ENCODE measurements at places on chromosomes 13 and 19.

GRCh38 chr19:34350161-34350561 is 14.8 kb upstream of the GPI start:
- DNase-seq: no peak

- no peak for DNase-seq
Observed at GRCh38 chr19:5801796-5802619, 2.9 kb upstream of the NRTN start.

GRCh38 chr19:55376241-55376933 is at the start of gene TMEM190:
Gene TMEM190, plus strand, starts transcription at chr19:55376826. Its CDS starts 28 bp downstream, at chr19:55376854.
- DNase-seq: no peak

- DNase-seq: no peak
Observed at GRCh38 chr13:79837741-79838450, 356.9 kb downstream of the NDFIP2 start.

DNA sequence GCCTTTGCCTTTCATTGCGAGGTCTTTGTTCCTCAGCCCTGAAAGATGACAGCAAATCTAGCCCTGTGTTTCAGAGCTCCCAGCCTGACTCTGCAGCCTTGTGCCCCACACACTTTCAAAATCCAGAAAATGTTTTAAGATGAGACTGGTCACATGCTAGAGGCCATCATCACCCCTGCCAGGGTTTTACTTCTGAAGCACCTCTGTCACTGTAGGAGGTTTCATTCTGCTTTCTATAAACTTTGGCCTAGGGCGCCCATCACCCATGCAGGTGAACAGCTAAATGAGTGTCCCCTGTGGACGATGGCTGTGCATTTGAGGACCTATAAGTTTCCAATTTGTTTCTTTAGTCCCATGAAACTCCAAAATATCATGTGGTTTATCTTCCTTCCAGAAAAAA is 574.2 kb downstream of the MYO16 start:
- no peak for DNase-seq

GRCh38 chr19:58118979-58119733 is 21.1 kb upstream of the ZSCAN18 start:
- no peak for DNase-seq

- DNase-seq: no peak
Observed at GRCh38 chr13:39811696-39812095, 156.2 kb downstream of the COG6 start.

- no peak for DNase-seq
Observed at GRCh38 chr19:39347332-39348164, 5.3 kb downstream of the SAMD4B start.

- DNase-seq: no peak
Observed at GRCh38 chr13:75818179-75818967, 182.2 kb downstream of the LMO7 start.

DNA sequence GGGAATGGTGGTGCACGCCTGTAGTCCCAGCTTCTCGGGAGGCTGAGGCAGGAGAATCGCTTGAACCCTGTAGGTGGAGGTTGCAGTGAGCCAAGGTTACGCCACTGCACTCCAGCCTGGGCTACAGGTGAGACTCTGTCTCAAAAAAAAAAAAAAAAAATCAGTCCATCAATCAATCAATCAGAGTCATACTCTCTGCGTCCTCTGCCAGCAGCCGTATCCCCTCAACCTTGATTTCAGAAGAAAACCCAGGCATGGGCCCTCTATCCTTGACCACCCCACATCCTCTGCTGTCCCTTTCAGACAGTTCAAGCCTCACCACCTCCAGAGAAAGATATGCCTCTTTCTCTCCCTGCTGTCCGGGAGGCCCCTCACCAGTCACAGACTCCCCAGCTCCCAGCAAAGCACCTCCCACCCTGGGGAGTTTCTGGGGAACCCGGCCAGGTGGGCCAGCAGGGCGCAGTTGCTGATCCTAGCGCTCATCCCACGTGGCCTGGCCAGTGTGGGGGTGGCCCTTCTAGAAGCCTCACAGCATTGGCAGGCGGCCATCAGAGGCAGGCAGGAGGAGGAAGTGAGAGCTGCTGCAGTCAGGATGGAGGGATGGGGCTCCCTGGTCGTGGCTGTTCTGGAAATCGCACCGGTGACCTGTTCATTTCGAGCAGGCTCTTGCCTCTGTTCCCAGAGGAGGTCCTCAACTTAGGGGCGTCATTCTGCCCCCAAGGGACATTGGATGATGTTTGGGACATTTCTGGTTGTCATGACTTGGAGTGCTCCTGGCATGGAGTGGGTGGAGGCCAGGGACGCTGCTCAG is 10.2 kb upstream of the JSRP1 start:
- peak; percentile 95 for DNase-seq

- no peak for DNase-seq
Observed at GRCh38 chr19:35642798-35643254, 1.3 kb downstream of the ETV2 start.

DNA sequence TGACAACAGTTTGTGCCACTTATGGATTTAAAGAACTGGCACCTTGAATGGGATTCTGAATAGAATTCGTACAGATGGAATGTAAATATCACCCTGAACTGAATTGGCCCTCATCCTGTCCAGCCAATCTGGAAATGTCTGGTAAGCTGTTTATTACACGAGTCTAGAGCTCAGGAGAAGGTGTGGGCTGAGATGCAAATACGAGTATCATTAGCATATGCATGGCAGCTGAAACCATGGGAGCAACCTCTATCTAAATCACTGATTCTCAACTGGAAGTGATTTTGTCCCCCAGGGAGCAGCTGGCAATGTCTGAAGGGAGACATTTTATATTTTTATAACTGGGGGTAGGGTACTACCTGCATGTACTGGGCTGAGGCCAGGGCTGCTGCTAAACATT is 15.6 kb upstream of the VWA8 start:
- no peak for DNase-seq

Data from Right ventricle myocardium superior (tissue), 1 donor.